ENCODE measurements at places on chromosomes 3 and 15.

GRCh38 chr3:117101697-117102096 lies 392.1 kb downstream of the TUSC7 start:
- no peak for DNase-seq

DNA sequence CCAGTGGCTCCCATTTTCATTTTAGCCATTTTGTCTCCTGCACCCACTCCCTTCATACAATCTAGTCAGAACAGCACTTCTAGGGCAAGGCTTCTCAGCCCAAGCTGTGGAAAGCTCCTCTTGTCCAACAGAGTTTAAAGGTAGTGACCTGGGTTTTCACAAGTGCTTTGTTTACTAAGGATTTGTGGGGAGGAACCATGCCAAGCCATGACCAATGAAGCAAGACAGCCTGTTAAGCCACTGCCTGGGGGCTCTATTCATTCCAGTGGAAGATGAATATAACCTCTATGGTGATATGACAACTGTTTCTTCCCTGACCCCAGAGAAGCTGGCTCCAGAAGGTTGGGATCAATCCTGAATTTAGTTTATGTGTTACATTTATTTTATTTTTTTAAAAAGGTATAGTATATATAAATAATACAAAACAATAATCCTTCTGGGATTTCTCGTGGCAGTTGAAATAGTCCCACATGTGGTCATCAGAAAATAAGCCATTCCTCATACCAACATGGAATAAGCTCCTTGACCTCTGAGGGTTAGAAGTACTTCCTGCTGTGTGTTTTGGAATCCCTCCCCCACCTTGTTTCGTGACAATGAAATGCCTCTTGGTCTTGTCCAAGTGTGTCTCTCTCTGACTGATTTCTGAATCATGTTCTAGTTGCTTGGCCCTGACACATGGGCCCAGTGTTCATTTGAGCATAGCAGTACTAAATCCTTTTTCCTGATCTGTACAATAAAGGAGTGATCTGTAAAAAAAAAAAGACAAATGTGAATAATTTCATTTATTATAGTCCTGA lies 13.3 kb upstream of the THUMPD3 start:
- no peak for DNase-seq

DNA sequence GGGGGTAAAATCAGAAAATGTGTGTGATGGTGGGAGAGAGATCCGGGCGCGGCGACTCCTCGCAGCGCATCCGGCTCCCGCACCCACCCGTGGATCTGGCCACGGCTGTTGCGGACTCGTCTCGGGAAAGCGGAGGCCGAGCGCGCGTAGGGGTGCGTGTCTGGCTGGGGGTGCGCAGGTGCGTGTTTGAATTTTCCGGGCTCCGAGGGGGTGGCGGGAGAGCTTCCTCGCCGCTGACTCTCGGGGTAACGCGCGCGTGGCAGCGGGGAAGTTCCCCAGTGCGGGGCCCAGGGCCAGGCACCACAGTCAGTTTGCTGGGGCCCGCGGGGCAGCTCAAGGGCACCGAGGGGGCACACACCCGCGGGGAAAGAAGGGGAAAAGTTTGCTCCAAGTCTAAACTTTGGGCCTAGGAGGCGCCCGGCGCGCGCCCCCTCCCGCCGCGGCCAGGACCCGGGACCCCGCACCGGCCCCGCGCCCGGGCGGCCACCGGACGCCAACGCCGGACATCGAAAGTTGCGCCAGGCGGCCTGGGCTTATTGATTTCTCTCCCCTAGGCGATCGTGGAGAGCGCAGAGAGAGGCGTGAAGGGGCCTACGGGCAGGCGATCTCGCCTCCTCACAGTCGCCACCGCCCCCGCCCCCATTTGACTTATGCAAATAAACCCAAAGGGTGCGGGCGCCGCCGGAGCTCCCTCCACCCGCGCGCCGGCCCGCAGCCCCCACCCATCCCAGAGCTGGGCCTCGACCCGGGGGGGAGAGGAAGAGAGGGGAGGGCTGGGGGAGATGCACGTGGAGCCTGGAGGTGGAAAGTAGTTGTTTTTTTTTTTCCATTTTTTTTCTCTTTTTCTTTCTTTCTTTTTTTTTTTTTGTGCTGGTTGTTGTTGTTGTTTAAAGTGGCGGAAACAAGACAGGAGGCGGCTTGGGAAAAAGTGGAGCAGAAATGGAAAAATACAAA lies 639 bp downstream of the FOXP1 start:
- DNase-seq = peak; percentile 81

GRCh38 chr3:172915911-172916514 lies 165.5 kb downstream of the ECT2 start:
- no peak for DNase-seq

- DNase-seq = no peak
Observed at GRCh38 chr15:71440489-71441110, 325.3 kb downstream of the THSD4 start.

GRCh38 chr3:155778462-155778861 lies 27.6 kb downstream of the C3orf33 start:
- DNase-seq = no peak

- no peak for DNase-seq
Observed at GRCh38 chr3:73576999-73577461, 47.7 kb downstream of the PDZRN3 start.

- DNase-seq = no peak
Observed at GRCh38 chr15:32643907-32644445, 2.5 kb downstream of the SCG5 start.

GRCh38 chr15:61748529-61748928 lies 311.7 kb downstream of the VPS13C start:
- DNase-seq = no peak

GRCh38 chr3:73408634-73409033 lies 216.1 kb downstream of the PDZRN3 start:
- DNase-seq = no peak

GRCh38 chr15:88900309-88900981 lies 5.1 kb upstream of the HAPLN3 start:
- DNase-seq = no peak

GRCh38 chr3:177764377-177764912 lies 567.2 kb upstream of the TBL1XR1 start:
- DNase-seq = no peak

GRCh38 chr3:60056404-60056803 lies 1006.6 kb upstream of the CFAP20DC start:
- no peak for DNase-seq

DNA sequence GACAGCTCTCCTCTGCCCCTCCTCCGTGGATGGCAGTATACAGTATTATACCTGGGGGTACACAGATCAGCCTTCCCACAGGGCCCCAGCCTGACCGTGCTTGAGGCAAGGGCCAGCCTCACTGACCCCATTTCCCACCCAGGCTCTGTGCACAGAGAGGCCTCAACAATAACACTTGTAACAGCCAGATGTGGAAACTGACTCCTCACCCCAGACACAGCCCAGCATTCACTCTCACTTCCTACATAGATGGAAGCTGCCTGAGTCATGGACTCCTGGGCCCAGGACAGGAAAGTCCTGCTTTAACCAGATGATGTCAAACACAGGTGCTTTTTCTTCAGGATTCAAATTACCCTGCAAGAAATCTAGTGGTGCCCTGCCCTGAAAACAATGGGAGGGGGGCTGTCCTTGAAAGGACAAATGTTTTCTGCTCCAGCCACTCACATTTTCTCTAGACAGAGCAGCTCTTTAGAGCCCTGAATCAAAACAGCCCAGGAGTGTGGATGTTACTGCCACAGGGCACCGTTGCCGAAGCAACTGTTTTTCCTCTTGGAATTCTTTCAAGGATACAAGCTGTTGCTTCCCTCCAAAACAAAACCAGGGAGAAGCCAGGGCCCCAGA lies 16.4 kb downstream of the CCDC12 start:
- no peak for DNase-seq

DNA sequence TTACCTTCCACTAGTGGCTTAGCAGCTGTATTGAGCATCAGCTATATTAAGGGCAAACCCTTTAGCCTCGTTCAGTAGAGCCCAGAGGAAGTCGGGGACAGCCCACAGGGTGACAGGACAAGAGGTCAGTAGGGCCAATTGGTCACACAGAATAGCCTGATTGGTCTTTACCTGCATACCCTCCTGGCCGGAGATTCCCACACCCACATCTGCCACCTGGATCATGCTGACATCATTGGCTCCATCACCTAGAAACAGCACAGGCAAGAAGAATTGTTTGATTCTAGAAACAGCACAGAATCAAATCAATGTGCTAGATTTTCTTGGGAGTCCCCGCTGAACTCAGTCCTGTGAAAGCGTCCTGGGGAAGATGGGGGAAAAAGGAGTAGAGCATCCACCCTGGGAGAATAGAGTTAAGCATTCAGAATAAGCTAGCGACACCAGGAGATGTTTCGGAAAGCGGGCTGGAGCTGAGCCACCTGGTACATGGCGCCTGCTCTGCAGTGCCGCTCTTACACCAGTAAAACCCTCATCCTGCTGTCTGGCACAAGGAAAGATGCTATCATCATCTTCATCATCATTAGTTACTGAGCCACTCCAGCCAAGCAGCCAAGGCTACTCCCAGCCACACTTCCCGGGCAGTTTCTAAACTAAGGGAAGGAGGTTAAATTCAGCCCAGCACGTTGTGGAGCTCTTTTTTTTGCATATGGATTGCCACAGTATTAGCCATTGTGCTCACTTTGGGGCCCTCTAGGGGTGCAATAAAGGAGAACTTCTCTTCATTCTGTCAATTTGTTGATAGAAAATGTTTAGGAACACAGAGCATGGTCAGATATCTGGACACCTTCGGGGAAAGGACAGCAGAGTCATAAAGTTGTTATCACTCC lies 171.3 kb downstream of the ATP10A start:
- DNase-seq = no peak

DNA sequence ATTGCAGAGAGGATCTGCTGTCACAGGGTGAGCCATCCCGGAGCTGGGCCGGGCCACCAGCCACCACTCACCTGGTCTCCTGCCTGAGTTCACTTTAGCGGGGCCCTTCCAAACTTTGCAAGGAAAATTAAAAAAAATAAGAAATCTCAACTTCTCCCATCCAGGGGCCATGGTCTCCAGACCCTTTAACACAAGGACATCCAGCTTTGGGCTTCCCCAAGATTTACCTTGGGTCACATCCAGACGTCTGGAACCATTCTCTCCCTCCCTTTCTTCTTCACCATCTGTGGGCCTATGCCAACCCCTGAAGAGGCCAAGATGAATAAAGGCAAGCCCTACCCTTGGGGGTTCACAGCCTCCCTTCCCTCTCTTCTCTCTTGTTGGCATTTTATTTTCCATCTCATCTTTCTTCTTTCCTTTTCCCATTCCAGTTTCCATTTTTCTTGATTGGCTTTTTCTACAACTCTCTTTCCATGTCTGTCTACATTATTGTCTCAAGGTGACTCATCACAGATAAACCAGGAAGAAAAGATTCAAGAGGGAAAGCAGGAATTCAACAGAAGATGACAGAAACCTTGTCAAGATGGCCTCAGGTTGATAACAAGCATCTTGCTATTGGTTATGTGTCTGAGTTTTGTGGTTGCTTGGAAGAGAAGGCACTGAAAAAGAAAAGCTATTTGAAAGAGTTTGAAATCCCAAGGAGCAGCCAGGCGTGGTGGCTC lies 49.5 kb downstream of the ITGA11 start:
- DNase-seq = no peak

DNA sequence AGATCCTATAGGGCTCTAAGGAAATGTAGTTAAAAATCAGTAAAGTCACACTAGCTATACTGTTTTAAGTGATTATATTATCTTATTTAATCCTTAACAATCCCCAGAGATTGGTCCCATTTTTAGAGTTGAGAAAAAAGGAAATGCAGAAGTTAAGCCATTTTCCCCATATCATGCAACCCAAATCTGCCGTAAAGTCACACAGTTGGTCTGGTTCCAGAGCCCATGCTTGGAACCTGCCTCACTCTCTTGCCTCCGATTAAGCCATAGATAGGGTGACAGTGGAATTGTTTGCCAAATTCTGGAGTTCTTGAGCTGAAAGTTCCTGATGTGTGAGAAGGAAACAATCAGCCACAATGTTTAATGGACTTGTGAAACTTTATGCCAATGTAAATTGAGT lies 2.3 kb upstream of the P2RY13 start:
- DNase-seq = no peak

- peak; percentile 60 for DNase-seq
Observed at GRCh38 chr3:111864821-111865656, 6.0 kb downstream of the PHLDB2 start.

GRCh38 chr15:43118286-43118685 lies 12.4 kb upstream of the UBR1 start:
- DNase-seq = no peak

DNA sequence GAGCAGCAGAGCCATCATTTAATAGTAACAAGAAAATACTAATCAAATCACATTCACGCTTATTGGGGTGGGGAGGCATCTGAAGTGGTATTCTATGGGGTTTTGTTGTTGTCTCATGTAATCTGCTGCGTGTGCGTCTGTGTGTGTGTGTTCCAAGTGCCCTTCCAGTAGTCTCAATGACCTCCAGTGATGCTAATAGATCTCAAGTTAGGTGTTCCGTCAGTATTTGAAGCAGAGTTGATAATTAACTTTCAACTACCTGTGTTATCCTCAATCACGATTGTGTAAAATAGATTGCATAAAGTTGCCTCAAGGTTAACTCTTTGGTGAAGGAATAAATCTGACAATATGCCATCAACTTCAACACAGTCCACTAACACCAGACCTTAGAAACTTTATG lies 375.0 kb downstream of the MECOM start:
- no peak for DNase-seq

DNA sequence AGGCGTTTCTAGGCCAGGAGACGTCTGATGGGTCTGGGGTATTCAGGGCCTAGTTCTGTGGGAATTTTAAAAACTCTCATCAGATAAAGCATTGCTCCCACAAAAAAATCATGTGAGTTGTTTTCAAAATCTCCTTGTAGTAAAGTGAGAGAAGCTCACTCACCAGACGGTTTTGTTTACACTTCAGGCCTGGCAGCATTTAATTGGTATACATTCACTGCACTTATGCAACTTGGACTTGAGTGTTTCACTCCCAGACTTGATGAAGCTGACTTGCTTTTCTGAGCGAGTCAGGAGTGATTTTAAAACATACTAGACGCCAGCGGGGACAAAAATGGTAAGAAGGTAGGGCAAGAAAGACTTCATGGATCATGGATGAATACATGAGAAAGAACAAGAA lies 75.2 kb downstream of the SLCO3A1 start:
- no peak for DNase-seq

GRCh38 chr3:187072102-187072501 lies 67.2 kb downstream of the RPL39L start:
- DNase-seq = no peak

- no peak for DNase-seq
Observed at GRCh38 chr3:22297436-22297835, 546.4 kb upstream of the ZNF385D start.

GRCh38 chr3:171416061-171416460 lies 44.1 kb downstream of the TNIK start:
- DNase-seq = no peak

- no peak for DNase-seq
Observed at GRCh38 chr15:28096670-28097431, 2.3 kb downstream of the OCA2 start.

All from heart right ventricle (tissue), 16 donors.